ENCODE measurements at places on chromosomes 13 and 19.

DNA sequence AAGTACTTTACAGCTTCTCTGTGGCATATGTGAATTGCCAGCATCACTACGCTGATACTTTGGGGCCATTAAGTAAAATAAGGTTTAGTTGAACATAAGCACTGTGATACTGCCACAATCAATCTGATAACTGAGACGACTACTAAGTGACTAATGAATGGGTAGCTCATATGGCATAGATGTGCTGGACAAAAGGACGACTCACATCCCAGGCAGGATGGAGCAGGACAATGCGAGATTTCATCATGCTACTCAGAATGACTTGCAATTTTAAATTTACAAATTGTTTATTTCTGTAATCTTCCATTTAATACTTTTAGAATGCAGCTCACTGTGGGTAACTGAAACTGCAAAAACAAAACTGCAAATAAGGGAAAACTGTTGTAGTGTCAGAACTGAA lies 13.6 kb downstream of the CCDC122 start:
- H3K27me3 ChIP-seq, result no peaks in the 10 kb centered on the region
- no peak overlapping the region for H3K4me3 ChIP-seq
- no peaks in the 10 kb centered on the region for H3K4me1 ChIP-seq
- DNase-seq, result no peak
- H3K36me3 ChIP-seq, result no peaks in the 10 kb centered on the region
- no peak overlapping the region for H3K27ac ChIP-seq

DNA sequence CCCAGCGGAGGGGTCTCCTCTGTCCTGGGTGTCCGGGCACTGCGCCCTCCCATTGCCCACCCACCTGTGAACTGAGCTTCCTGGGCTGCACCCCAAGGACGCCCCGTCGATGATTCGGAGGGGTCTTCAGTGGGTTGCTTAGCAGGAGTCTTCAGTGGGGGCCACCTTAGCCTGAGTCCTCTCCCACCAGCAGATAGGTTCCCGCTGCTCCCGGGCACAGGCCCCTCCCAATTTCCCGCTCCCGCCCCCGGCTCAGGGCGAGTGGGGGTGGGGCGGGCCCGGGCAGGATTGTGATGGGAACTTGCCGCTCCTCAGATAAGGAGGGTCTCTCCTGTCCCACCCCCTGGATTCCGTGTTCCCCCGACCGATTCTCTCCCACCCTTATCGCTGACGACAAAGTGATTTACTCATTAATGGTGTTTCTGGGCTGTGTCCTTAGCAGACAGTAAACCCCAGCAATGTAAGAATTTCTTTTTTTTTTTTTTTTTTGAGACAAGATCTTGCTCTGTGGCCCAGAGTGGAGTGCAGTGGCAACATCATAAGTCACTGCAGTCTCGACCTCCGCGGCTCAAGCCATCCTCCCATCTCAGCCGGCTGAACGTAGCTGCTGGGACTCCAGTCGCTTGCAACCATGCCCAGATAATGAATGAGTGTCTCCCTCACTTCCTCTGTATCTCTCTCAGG lies 655 bp upstream of the S1PR5 start:
- peak overlapping the region; percentile 48 for H3K27ac ChIP-seq
- peak overlapping the region; percentile 51 for H3K4me3 ChIP-seq
- no peak for DNase-seq

DNA sequence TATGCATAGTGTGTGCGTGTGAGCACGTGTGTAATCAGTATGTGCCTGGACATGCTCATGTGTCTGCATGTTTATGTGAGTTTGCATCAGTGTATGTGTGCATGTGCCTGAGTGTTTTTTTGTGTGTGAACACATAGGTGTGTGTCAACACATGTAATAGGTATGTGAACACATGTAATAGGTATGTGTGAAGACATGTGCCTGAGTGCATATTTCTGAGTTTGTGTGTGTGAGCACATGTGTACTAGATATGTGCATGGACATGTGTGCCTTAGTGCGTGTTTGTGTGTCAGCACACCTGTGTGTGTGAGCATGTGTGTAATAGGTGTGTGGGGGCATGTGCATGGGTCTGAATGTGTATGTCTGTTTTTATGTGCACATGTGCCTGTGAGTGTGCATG lies 7.4 kb downstream of the SPPL2B start:
- H3K4me3 ChIP-seq, result no peak overlapping the region
- no peak for DNase-seq
- peaks cover 27% of the 10 kb centered on the region for H3K4me1 ChIP-seq
- H3K27ac ChIP-seq, result no peak overlapping the region
- no peaks in the 10 kb centered on the region for H3K27me3 ChIP-seq
- no peaks in the 10 kb centered on the region for H3K36me3 ChIP-seq

DNA sequence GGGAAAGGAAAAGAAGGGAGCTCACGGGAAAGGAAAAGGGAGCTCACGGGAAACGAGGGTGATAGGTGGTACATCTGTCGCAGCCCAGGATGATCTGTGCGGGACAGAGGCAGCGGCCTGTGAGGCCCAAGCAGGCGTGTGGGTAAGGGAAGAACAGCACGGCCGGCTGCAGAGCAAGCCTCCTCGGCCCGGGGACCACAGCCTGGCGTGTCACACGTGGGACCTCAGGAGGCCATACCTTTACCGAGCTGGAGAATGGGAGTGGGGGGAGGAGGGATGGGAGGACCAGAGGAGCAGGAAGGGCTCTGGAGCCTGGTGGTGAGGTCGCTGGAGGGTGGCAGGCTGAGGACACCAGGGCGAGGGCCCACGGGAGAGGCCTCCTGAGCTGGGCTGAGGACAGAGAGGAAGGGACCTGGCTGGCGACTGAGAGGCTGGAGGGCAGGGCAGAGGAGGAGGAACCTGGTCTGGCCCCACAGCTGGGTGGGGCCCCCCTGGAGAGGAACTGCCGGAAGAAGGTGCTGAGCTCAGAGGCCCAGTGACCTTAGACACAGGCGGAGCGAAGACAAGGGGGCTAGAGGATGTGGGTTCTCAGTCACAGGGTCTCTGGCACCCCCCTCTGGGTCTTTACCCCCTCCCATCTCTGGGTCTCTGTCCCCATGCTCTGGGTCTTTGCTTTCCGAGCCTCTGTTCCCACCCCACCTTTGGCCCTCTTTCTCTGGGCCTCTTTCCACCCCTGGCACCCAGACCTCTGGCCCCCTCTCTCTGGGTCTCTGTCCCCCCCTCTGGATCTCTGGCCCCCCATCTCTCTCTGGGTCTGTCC lies 2.9 kb upstream of the FTL start:
- peak overlapping the region; percentile 96 for H3K27ac ChIP-seq
- peak; percentile 87 for DNase-seq
- H3K4me3 ChIP-seq, result no peak overlapping the region
- H3K36me3 ChIP-seq, result peaks cover 8% of the 10 kb centered on the region

GRCh38 chr19:30879225-30879624 lies 470.0 kb downstream of the TSHZ3 start:
- no peaks in the 10 kb centered on the region for H3K27me3 ChIP-seq
- H3K4me1 ChIP-seq, result peaks cover 17% of the 10 kb centered on the region
- no peak overlapping the region for H3K4me3 ChIP-seq
- no peak overlapping the region for H3K27ac ChIP-seq
- DNase-seq, result no peak

- peak overlapping the region; percentile 91 for H3K27ac ChIP-seq
- peak overlapping the region; percentile 25 for H3K4me3 ChIP-seq
- peaks cover 70% of the 10 kb centered on the region for H3K4me1 ChIP-seq
- peaks cover 62% of the 10 kb centered on the region for H3K36me3 ChIP-seq
Observed at GRCh38 chr19:15251749-15252397, 19.6 kb upstream of the EPHX3 start.

DNA sequence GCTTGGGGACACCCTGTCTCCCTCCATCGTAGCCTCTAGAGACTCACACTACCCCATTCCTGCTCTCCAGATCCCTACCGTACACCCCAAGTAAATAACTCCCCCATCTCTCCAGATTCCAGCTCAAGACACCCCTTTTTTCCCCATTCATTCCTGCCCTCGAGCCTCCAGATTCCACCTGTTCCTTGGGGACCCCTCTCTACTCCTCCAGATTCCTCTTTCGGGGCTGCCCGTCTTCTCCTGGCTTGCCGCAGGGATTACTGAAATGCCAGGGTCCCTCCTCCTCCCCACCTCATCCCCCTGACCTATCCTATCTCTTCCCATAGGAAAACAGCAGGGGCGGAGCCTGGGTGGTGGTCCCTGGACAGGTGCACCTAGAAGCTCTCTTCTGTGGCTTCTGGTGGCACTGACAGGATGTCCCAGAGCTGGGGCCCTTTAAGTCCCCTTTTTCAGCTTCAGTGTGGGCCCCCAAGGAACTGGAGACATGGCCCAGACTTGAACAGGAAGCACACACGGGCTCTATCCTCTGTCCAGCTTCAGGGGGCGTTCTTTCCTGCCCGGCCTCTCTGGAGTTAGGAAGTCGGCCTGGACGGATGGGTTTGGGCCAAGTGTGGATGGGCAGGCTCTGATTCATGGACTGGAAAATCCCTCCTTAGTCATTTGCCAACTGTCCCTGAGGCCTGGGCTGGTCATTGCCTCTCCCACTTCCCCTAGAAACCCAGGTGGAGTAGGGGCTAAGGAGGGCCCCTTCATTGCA lies 1.2 kb downstream of the ZSWIM4 start:
- no peaks in the 10 kb centered on the region for H3K36me3 ChIP-seq
- peaks cover 35% of the 10 kb centered on the region for H3K4me1 ChIP-seq

DNA sequence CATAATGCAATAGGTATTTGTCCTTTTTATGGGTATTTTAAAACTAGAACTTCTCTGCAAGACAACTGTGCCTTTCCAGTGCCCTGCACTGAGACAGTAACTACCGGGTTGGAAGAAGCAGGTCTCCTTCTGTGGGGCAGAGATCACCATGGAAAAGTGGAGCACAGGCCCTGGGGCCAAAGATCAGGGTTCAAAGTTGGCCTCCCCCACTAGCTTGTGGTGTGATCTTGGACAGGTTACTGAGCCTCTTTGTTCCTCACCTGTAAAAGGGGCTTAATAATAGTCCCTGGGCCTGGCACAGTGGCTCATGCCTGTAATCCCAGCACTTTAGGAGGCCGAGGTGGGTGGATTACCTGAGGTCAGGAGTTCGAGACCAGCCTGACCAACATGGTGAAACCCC lies 68.3 kb downstream of the CEBPG start:
- H3K27ac ChIP-seq, result no peak overlapping the region
- no peak for DNase-seq
- H3K4me1 ChIP-seq, result no peaks in the 10 kb centered on the region
- no peaks in the 10 kb centered on the region for H3K36me3 ChIP-seq

DNA sequence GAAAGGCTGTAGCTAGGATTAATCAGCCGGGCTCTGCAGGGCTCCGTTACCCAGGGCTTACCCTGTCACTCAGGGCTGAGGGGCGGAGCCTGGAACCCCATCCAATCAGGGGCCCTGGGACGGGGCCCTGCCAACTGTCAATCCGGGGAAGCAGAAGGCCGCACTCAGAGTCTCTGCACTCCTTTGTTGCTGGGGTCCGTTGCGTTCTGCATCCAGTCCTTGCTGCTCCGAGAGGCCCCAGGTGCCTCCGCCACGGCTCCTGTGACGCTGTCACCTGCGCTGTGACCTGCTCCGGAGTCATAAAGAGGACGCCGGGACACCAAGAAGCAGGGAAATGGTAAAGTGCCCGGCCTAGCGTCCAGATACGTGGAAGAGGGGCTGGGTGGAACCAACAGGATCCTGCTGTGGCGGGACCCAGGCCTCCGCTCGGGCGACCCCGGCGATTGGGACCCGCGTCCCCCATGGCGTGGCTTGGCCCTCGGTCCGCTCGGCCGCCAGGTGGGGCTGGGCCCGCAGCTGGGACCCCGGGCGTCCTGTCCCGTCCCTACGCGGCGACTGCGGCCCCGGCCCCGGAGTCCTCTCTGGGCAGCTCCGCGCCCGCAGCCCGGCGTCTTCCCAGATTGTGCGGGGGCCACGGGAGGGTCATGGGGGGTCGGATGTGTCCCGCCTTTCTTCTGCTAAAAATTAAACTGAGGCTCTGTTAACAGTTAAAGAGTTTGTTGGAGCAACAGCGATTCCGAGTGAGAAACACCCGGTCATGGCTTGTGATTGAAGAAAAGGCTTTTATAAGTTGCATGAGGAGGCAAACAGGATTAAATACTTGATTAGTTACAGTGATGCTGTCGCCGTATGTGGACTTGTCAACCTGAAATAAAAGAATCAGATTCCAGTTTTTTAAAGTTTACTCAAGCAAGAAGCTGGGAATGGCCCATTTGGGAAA lies at the start of gene ZNF491:
Gene ZNF491 (plus strand): TSS at position 133 of the 940 bp plus-strand sequence. CDS start 7,431 bp downstream, outside the sequence.
- peaks cover 24% of the 10 kb centered on the region for H3K4me1 ChIP-seq
- no peaks in the 10 kb centered on the region for H3K27me3 ChIP-seq
- H3K4me3 ChIP-seq, result peak within 1 kb of the TSS; percentile 79

DNA sequence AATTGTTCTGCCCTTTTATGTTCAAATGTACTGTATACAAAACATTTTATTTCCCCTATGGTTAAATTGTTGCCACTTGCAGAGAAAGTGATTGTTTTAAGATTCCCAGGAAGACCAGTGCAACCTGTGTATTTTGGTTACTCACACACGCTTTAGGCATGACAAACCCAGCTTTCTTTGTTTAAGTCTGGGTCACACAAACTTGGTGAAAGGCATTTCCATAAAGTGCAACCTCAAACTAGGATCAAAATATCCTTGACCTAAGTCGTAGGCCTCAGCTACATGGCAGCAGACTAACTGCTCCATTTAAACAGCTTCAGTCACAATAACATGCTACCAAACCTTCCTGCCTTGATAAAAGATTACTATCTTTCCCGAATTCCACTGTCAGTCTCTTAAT lies 639.0 kb upstream of the PRR20A start:
- no peaks in the 10 kb centered on the region for H3K36me3 ChIP-seq
- H3K4me1 ChIP-seq, result no peaks in the 10 kb centered on the region
- H3K27ac ChIP-seq, result no peak overlapping the region

- no peak for DNase-seq
- H3K27ac ChIP-seq, result no peak overlapping the region
- no peak overlapping the region for H3K4me3 ChIP-seq
- H3K36me3 ChIP-seq, result no peaks in the 10 kb centered on the region
Observed at GRCh38 chr13:39498471-39499114, 104.4 kb downstream of the LHFPL6 start.

DNA sequence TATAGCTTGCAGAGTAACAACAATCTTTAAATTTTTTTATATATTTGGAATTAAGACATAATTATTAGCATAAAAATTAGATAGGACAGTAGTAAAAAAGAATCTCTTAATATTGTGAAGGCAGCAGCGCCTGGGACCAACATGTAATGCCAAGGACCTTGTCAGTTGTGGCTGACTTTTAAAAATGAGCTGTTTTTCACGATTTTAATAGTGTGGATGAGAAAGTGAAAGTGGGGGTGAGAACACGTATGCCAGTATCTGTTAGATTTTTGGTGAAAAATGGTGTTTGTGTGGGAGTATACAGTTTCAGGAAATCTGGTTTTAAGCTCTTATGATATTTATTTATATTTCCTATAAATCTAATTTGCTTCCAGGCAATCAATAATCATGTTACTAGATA lies 125.2 kb downstream of the LMO7 start:
- H3K27ac ChIP-seq, result no peak overlapping the region
- no peak for DNase-seq
- H3K36me3 ChIP-seq, result no peaks in the 10 kb centered on the region
- no peaks in the 10 kb centered on the region for H3K4me1 ChIP-seq
- H3K27me3 ChIP-seq, result no peaks in the 10 kb centered on the region

DNA sequence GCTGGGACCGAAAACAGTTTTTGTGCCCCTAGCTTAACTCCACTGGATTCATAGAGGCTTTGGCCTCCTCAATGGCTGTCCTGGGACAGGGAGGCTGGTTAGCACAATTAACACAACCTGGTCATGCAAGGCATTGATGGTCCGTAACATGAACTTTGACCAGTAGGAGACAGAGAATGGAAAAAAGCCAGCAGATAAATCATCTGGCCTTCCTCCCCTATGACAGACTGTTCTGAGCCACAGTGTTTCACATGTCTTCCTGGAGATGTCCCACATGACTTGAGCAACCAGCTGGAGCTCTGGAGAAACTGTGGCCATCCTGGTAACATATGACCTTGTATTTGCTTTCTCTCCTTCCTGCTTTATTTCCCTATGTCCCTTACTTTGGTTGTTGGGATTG lies 244.2 kb downstream of the UQCRFS1 start:
- H3K4me1 ChIP-seq, result no peaks in the 10 kb centered on the region
- H3K4me3 ChIP-seq, result no peak overlapping the region
- no peaks in the 10 kb centered on the region for H3K36me3 ChIP-seq
- no peak for DNase-seq
